Cerebellar nuclear complex (tissue), 1 donor: ENCODE measurements at places on chromosomes 6 and 20.

DNA sequence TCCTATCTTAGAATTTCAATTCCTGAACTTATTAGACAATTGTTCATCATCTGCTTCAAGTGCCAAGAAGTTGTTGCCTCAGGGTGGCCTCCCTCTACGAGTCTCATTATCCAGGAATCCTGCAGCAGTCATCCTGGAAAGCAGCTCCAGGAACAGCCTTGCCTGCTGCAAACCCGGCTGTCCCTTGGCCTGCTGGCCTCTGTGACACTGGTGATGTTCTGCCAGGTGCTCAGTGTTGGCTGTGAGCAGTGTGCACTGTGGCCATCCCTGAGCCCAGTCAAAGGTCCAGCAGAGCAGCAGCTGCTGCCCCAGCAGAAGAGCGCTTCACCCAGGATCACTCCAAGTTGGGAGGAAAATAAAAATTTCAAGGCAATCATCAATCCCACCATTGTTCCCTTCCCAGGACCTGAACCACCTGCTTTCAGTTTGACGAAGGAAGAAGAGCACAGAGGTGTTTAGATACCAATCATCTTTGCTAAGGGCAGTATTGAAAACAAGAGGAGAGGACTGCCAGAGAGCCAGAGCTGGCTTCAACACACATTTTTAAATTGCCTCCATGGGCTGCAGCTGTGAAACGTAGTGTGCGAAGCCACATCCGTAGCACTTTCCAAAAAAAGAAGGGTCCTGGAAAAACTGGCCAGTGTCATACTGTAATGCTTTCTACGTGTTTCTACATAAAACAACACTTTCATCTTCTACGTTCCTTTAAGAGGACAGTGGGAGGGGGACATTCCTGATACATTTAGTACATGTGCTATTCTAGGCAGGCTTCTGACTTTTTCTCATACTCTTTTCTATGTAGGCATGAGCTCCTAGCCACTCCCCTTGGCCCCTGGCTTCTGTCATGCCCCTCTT, 7.2 kb upstream of the FAM50B start:
- DNase-seq: no peak

GRCh38 chr6:141443668-141444289, 688.9 kb upstream of the GJE1 start:
- no peak for DNase-seq

GRCh38 chr6:133613211-133613610, 275.7 kb upstream of the TCF21 start:
- no peak for DNase-seq

GRCh38 chr6:110646419-110646698, 168.9 kb downstream of the CDK19 start:
- DNase-seq: no peak

DNA sequence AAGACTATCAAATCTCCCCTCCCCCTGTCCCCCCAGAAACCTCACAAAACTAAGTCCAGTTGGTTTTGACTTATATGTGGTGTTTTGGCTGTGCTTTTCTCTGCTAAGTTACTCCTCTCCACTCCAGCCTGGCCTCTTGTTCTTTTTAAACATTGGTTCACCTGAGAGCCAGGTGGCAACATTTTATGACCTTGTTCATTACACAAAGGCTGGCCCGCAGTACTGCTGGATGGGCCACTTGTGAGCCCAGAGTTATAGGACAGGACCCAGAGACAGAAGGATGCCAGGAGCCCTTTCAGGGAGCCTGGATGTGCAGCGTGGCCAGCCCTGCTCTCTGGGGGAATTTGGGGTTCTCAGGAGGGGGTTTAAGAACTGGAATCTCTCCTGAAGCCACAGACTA, 90.0 kb downstream of the RAMACL start:
- no peak for DNase-seq

DNA sequence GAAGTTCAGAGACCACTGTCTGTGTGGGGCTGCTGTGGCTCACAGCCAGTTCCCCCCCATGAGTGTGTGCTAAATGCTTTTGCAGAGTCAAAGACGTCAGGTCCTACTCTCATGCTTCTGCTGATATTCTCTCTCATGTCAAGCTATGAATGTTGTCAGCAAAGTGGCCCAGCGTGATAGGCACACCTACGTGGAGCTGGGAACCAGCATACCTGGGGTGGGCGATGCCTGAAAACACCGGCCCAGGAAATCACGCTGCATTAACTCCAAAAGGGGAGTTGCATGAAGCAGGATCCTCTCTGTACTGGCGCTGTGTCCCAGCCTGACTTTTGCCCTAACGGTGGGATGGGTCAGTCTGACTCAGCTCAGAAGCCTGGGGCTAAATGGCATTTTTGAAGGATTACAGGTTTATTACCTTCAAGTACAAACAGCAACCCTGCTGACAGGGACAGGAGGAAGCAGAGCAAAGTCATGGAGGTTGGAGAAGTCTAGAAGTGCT, 9.0 kb upstream of the MRPS10 start:
- DNase-seq: no peak

- DNase-seq: no peak
Observed at GRCh38 chr20:47370850-47371782, 14.6 kb upstream of the ZMYND8 start.

DNA sequence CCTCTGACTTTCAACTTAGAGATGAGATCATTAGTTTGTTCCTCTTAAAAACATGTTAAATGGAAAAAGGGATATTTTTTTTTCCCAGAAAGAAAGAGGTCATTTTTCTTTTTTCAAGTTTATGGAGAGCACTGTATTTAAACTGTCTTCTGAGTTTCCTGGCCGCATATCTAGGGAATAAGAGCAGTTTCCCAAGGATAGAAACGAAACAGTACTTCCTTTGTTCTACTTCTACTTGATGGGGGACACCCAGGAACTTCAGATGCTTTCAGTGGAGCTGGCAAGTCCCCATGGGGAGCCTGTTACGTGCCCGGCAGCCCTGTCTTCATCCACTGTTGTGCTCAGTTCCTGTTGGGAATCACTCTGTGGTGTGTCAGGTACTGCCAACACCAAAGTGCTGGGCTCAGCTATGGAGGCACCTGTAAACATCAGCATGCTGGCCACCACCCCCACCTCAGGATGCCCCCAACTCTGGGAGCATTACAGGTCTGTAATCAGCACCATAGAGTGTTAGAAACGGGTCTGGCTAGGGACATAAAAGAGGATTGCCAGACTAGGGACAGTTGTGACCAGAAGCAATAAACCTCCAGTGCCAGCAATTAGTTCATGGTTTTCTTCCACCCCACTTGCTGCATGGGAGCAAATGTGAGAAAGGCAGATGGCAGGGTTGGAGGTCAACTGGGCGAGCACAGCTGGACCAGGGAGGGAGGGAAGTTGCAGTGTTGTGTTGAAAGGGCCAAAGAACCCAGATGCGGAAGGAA, 221.7 kb upstream of the ECI2 start:
- no peak for DNase-seq

DNA sequence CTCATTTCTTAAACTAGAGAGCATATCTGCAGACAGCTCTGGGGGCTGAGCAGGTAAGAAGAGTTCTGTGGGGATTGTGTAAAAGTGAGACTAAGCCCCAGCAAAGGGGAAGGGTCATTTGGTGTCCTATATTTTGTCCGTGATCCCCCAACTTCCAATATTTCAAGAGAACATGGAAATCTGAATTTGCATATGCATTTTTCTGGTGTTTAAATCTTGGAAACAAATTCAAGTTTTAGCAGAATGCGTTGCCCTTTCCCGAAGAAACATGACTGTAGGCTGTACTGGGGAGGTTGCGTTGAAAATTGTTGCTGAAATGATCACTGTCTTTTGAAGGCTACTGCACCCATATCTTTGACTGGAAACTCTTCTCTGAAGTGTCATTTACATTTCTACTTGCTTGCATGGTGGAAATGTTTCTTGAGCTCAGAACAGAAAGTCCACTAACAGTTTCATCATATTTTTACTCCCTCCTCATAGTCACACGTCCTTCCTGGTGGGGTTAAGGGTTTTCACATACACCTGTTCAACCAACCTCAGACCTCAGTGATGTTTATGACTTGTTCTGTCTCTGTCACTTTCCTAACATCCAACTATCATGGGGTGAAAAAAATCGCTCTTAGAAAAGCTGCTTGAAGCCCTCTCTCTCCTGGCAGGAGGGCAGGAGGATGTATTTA, 140.3 kb downstream of the BCAS1 start:
- DNase-seq: no peak

GRCh38 chr6:1503811-1504210, 105.9 kb upstream of the FOXC1 start:
- no peak for DNase-seq

DNA sequence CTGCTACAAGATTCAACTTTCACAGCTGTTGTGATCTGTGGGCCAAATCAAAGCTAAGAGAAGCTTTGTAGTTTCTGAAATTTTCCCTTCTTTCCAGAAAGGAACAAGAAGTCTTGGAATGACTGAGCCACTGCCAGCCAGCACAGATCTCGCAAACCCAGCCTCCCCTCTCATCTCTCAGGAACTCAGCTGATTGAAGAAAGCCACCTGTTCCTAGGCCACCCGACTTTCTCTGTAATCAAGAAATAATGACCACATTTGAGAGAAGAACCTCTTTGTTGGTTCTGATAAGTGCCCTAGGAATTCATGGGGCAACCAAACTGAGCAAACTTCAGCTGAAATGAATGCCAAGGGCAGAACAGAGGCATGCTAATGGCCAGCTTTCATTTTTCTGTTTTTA, 61.7 kb downstream of the HDGFL1 start:
- DNase-seq: no peak

- DNase-seq: no peak
Observed at GRCh38 chr6:14339711-14340584, 222.4 kb downstream of the CD83 start.

DNA sequence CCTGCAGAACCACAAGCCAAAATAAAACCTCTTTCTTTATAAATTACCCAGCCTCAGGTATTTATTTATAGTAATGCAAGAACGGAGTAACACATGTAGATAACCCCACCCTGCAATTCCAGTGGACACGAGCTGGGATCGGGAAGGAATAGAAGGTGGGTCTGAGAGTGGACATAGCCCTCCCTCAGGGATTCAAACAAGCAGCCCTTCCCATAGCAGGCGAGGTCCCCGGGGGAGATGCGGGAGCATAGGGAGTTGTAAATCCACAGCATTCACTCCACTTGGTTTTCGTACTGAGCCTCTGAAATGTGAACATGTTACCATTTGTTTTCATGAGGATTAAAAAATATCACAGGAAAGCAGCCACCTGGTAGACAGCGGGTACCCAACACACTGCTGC, 312.6 kb downstream of the CDH4 start:
- no peak for DNase-seq

DNA sequence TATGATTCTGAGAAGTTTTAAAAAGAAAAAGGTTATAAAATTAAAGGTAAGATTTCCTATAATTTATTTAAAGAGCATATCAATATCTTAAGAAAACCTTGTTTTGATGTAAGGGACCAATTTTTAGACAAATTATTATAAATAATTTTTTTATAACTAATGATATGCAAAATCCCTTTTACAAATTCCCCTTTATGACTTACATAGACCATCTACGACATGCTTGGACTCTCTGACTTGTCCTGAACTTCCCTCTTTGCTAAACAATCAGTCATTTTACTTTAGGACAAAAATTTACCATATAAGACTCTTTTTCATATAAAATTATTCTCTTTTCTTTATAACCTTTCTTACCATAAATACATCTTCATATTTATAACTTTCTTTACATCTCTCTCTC, 15.3 kb upstream of the ANGPT4 start:
- DNase-seq: no peak

- DNase-seq: no peak
Observed at GRCh38 chr6:167776906-167777627, 49.6 kb upstream of the AFDN start.

- no peak for DNase-seq
Observed at GRCh38 chr6:37531026-37531425, 31.3 kb upstream of the CCDC167 start.

DNA sequence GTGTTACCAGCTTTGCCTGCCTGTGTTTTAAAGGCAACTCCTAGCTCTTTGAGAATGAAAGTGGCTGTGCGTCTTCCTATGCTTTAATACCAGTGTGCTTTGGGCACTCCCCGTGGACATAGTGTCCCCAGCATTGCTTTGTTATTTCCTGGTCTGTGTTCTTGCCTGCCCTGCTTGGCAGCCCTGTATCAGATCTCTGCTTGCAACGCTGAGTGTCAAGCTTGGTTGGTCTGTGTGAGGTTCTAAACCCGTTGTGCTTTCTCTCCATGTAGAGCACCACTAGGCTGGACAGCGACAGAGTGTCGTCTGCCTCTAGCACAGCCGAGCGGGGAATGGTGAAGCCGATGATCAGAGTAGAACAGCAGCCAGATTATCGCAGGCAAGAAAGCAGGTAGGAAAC, 80.2 kb downstream of the AFDN start:
- peak; percentile 74 for DNase-seq

GRCh38 chr20:45337367-45338120, 10.7 kb downstream of the SDC4 start:
- DNase-seq: no peak

DNA sequence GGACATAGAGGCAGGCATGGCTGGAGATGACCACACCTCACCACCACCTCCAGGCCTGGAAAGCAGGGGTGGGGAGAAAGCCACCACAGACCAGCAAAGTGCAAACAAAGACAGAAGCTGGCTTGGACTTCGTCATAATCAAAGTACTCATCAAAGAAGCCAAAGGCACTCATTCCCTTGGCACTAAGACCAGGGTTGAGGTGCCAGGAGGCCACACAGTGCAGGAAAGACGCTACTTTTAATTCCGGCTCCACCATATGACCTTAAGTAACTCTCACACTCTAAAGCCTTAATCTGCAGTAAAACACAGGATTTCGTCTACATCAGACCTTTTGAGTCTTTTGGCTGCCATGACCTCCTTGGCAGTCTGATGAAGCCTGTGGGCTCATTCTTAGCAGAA, 123.1 kb downstream of the HIVEP2 start:
- DNase-seq: no peak

- no peak for DNase-seq
Observed at GRCh38 chr20:48875233-48875913, 46.1 kb upstream of the ARFGEF2 start.

GRCh38 chr20:43837856-43838702, 76.6 kb upstream of the TOX2 start:
- DNase-seq: no peak

GRCh38 chr20:23205211-23205610, 119.1 kb upstream of the CD93 start:
- no peak for DNase-seq

DNA sequence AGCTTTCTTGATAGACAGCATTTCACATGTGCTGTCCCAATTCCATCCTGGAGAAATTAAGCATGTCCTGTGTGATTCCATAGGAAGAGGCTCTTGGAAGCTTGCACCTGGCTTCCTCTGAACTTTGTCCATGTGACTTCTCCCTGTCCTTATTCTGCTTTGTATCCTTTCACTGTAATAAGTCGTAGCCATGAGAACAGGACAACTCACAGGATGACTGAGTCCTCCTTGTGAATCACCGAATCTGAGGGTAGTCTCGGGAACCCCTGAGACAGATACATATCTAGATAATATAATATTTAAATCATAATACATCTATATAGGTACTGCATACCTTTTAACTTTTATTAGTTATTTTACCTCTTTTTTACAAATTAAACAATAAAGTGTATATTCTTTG, 156.7 kb upstream of the THEMIS start:
- DNase-seq: no peak

DNA sequence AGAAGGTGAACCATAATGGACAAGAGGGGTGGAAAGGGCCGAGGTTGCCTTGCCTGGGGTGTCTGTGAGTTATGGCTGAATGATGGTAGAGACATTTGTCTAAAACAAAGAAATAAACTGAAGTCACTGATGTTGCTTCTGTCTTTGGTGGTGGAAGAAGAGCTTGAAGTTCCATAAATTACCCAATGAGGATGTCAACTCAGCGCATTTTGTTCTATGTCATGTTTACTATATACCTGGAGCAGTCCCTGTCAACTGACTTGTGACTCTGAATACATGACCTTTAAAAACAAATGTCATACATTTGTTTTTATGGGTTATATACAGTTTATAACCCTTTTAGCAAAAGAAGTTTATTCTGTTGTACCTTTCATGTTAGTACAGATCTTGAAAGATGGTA, 2.0 kb downstream of the EFHC1 start:
- DNase-seq: no peak
